ENCODE measurements at places on chromosomes 5 and 9.
A peak's percentile ranks its signal among the peaks of the same experiment; 100 is the strongest.

DNA sequence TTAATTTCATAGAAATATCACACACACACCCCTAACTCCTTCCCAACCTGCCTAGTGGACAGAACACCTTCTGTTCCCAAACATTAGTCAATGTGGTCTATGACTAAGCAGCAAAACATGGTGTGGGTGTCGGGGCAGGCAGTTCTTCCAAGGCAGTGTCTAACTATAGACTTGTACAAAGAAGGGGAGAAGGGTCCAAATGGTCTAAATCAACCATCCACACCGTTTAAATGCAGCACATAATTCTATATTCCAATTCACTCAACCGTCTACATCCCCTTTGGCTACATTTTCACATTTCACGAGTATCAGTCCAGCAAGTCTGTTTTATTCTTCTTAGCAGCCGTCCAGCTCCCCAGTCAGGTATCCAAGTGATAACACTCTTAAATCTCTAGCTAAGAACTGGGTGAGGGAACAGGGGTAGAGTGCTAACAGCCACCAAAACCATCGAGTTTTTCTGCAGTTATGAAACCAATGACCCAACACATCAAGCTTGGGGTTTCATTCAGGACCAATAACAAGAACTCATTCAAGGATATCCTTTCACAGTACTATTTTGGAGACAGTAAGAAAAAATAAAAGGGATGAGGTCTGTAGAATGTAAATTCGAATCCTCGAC, 3.3 kb downstream of the ZNF608 start:
- H3K4me1 ChIP-seq: peaks cover 29% of the 10 kb centered on the region
- no peak for DNase-seq
- no peak overlapping the region for H3K4me3 ChIP-seq
- peaks cover 2% of the 10 kb centered on the region for H3K27me3 ChIP-seq
- peaks cover 2% of the 10 kb centered on the region for H3K36me3 ChIP-seq
- no peak overlapping the region for H3K27ac ChIP-seq

DNA sequence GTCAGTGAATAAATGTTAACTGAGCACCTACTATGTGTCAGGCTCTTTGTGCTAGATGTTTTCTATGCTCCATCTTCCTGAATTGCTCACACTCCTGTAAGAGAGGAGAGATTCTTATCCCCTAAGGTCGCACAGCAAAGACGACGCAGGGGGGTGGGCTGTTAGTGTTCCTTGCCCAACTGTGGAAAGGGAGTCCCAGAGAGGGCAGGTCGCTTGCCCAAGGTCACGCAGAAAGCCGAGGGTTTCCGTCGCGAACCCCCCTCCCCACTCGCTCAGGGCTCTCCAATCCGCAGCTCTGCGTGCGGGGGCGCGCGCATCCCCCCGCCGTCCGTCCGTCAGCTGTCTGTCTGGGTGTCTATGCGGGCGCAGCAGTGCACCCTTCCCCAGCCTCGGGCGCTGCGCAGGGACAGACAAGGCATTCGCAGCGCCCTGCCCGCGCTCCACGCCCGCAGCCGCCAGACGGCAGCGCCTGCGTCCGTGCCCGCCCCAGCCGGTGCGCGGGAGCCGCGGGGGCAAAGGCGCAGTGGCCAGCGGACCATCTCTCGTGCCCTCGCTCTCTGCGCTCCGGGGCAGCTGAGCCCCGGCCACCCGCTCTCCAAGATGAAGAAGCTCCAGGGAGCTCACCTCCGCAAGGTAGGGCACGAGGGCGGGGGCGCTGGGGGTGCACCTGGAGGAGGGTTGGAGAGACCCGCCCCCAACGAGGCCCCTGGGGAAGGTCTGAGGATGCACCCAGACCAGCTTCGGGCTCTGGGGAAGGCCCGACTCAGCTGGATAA, at the start of gene SLC6A7:
SLC6A7 (plus strand) TSS at position 335 of the 775 bp plus-strand sequence; CDS start at position 601, 266 bp downstream.
- no peaks in the 10 kb centered on the region for H3K36me3 ChIP-seq
- no peak within 1 kb of the TSS for H3K27ac ChIP-seq
- peaks cover 24% of the 10 kb centered on the region for H3K27me3 ChIP-seq
- H3K4me1 ChIP-seq: no peaks in the 10 kb centered on the region

DNA sequence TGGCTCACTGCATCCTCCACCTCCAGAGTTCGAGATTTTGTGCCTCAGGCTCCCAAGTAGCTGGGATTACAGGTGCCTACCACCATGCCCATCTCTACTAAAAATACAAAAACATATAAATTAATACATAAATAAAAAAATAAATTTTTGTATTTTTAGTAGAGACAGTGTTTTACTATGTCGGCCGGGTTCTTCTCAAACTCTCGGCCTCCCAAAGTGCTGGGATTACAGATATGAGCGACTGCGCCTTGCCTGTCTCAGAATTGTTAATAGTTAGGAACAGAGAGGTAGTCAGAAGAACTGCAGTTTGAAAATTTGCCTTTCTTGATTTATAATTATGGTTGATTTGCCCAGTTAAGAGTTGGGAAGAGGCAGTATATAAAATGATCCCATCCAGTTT, 2.8 kb downstream of the ATP6V1G1 start:
- H3K4me1 ChIP-seq: peaks cover 40% of the 10 kb centered on the region
- no peaks in the 10 kb centered on the region for H3K27me3 ChIP-seq
- peaks cover 14% of the 10 kb centered on the region for H3K36me3 ChIP-seq
- H3K27ac ChIP-seq: no peak overlapping the region
- H3K4me3 ChIP-seq: peak overlapping the region; percentile 83
- no peak for DNase-seq

DNA sequence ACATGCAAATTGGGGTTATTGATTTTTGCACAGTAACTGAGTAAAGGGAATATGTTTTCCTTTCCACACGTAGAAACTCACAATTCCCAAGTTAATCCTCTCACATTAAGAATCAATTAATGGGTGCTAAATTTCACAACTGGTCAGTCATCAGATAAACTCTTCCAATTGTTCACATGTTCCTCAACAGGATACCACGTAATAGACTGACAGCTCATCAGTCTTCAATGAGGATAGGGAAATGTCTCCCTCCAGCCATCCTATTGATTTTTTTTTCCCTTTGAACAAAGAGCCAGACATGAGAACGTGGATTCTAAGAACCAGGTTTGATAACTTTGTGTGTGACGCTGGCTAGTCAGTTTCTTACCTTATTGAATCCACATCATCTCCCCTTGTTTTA, 768 bp upstream of the CER1 start:
- H3K27me3 ChIP-seq: peaks cover 8% of the 10 kb centered on the region
- H3K27ac ChIP-seq: no peak overlapping the region
- H3K4me1 ChIP-seq: peaks cover 3% of the 10 kb centered on the region
- DNase-seq: no peak
- H3K36me3 ChIP-seq: no peaks in the 10 kb centered on the region

- no peak for DNase-seq
- H3K4me1 ChIP-seq: no peaks in the 10 kb centered on the region
- no peaks in the 10 kb centered on the region for H3K36me3 ChIP-seq
- no peak overlapping the region for H3K4me3 ChIP-seq
- H3K27me3 ChIP-seq: no peaks in the 10 kb centered on the region
Measured at GRCh38 chr5:20020247-20020646, 32.2 kb upstream of the CDH18 start.

GRCh38 chr5:150945486-150945885, 40.7 kb upstream of the ZNF300 start:
- H3K36me3 ChIP-seq: peaks cover 5% of the 10 kb centered on the region
- no peak overlapping the region for H3K4me3 ChIP-seq
- no peaks in the 10 kb centered on the region for H3K4me1 ChIP-seq
- H3K27me3 ChIP-seq: peaks cover 9% of the 10 kb centered on the region
- H3K27ac ChIP-seq: no peak overlapping the region

Measured in memory B cell (primary cell).